Activated CD8-positive, alpha-beta memory T cell treated with anti-CD3 and anti-CD28 coated beads, Interleukin-2, amount 10 ng/mL, durations not matched to agents 7 days and 5 days (primary cell): ENCODE measurements at places on chromosomes 2 and 18. TPM values are rescaled to one million over a fixed set of nuclear protein-coding genes. Genes with fewer than 3 reads are reported as not detected.
A peak's percentile ranks its signal among the peaks of the same experiment; 100 is the strongest.

DNA sequence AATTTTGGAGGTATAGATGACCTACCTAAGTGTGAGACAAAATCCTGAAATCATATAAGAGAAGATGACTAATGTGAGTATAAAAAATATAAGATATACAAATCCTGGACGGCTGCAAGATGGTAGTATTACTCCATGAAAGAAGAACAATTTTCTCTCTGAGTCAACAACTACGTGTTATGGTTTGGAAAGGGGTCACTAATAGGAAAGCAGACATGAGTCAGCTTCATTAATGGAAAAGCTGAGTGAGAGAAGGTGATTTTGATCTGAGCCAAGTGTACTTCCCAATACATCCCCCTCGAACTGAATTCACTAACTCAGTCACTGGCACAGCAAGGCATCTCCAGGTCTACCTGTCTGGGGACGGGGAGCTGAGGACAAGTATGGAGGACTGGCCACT, 20.1 kb upstream of the SELENOI start:
- DNase-seq, result peak; percentile 39
- H3K27me3 ChIP-seq, result peaks cover 2% of the 10 kb centered on the region
- no peak overlapping the region for H3K27ac ChIP-seq
- H3K4me3 ChIP-seq, result no peak overlapping the region
- peaks cover 36% of the 10 kb centered on the region for H3K4me1 ChIP-seq

GRCh38 chr18:46070815-46071652, 1.0 kb downstream of the PSTPIP2 start:
- peaks cover 3% of the 10 kb centered on the region for H3K36me3 ChIP-seq
- H3K4me3 ChIP-seq, result peak overlapping the region; percentile 72
- no peak overlapping the region for H3K27ac ChIP-seq
- H3K27me3 ChIP-seq, result peaks cover 6% of the 10 kb centered on the region
- peaks cover 32% of the 10 kb centered on the region for H3K4me1 ChIP-seq

Gene NT5DC4
- total RNA-seq, result not detected

Gene FBXO48
- total RNA-seq, result 3.3 TPM

- no peak overlapping the region for H3K27ac ChIP-seq
- no peak for DNase-seq
- no peaks in the 10 kb centered on the region for H3K36me3 ChIP-seq
- H3K4me3 ChIP-seq, result no peak overlapping the region
- H3K27me3 ChIP-seq, result no peaks in the 10 kb centered on the region
Measured at GRCh38 chr18:64872710-64873458, 724.0 kb upstream of the LINC00305 start.

GRCh38 chr18:74083557-74083952, 64.1 kb downstream of the FBXO15 start:
- no peak overlapping the region for H3K27ac ChIP-seq
- peaks cover 13% of the 10 kb centered on the region for H3K4me1 ChIP-seq
- no peak overlapping the region for H3K4me3 ChIP-seq
- DNase-seq, result no peak
- no peaks in the 10 kb centered on the region for H3K27me3 ChIP-seq
